Omental fat pad (tissue), 4 donors: ENCODE measurements at places on chromosomes 7 and 10.

DNA sequence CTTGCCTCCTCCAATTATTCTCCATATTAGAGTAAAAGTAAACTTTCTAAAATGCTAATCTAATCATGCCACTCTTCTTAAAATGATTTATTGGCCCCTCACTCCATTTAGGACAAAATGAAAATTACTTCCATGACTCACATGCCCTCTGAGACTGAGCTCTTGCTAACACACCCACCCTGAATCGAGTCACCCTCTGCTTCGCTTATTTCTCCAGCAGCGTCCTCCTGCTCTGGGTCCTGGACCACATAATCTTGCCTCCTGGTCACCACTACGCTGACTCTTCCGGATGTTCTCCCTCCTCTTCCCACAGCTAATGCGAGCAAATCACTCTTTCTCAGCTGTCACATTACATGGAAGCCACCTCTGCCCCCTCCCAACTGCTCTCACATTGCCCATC lies 384.0 kb upstream of the FZD8 start:
- DNase-seq: no peak

DNA sequence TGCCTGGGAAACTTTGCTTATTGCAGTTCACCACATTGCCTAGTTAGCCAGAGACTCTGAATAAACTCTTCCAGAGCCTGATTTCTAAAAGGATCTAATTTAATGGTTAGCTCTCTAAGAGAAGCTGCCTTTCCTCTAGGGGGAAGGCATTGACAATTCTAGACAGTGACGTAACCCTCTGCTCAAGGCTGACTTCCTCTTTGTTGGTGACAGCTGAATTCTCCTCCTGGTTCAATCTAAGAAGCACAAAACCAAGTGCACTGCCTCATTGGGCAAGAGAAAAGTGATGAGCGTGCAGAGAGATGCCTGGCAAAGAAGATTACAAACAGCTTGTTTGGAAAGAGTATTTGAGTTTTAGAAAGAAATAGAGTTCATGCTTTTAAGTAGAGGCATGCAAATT lies 102.7 kb downstream of the MACC1 start:
- DNase-seq: no peak

GRCh38 chr10:58444876-58445275 lies 59.7 kb downstream of the TFAM start:
- no peak for DNase-seq

GRCh38 chr10:100728928-100729861 lies 16.2 kb upstream of the PAX2 start:
- DNase-seq: no peak
